D721Med (cell line): ENCODE measurements at places on chromosomes 2 and 18.

- DNase-seq: no peak
Observed at GRCh38 chr2:79820281-79820680, 307.4 kb downstream of the CTNNA2 start.

DNA sequence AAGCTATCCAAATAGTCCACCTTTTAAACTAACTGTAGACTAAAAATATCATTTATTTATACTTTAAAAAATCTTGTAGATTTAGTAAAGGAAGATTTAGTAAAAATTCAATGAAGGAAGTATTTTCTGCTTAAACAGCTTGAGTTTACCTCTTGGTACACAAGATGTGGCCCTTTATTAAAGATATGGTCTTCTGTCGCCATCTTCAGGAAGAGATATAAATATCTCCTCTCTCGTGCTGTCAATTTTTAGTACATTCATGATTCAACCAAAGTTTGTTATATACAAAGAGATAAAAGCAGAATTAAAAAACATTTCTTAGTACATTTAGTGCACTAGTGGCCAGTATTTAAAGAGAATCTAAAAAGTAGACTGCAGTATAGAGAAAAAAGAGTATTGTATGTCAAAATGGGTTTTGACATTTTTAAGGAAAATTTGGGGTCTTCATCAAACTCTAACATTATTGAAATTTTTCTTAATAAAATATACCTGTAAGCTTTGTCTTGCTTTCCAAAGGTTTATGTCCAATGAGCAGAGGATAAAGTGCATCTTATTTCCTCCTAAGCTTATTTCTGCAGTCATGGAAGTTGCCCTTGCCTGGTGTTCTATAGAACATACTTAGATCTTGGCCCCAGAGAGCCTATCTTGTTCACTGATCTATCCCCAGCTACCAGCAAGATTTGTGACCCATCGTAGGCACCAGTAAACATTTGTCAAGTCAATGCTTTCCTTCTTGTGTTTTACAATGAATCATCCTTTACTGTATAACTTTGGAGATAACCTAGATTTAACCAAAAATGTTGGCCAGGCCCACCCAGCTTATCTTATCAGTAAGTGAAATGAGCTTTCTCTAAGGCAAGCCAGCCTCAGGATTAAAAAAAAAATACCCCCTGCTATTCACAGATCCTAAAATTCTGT lies 18.5 kb upstream of the EML6 start:
- no peak for DNase-seq

GRCh38 chr18:68724021-68724420 lies 9.1 kb upstream of the TMX3 start:
- DNase-seq: no peak

GRCh38 chr18:21284540-21284939 lies 42.5 kb downstream of the GREB1L start:
- no peak for DNase-seq

DNA sequence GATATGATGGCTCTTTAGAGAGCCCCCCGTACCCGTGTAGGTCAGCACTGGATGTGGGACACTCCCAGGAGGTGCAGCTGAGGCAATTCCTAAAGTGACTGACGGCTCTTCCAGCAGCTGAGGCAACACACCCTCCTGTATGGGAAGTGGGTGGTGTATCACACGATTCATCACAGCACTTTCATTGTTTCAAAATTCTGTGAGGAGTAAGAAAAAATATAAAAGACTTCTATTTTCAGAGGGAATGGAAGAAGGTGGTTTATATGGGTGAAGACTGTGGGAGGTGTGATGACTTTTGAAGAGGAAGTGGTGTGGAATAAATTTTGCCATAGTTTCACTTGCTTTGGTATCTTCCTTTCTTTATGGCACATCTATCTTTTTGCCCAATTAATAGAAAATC lies 22.3 kb downstream of the QPCT start:
- DNase-seq: no peak

DNA sequence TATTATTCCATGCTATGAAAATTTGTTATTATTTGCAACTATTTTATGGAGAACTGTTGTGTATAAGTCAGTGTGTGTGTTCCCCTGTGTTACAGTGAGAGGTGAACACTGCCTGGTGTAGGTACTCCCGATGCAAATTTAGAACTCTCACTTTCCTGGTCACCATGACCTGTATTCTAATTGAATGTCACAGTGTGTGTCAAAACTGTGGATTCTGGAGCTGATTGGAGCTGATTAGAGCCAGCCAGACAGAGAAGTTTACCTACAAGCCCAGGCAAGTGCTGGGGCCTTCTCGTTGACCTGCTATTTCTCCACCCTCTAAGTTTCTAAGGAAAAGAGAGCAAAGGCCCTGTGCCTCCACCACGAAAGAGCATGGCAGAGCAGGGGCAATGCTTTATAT lies 216.0 kb downstream of the NYAP2 start:
- no peak for DNase-seq

DNA sequence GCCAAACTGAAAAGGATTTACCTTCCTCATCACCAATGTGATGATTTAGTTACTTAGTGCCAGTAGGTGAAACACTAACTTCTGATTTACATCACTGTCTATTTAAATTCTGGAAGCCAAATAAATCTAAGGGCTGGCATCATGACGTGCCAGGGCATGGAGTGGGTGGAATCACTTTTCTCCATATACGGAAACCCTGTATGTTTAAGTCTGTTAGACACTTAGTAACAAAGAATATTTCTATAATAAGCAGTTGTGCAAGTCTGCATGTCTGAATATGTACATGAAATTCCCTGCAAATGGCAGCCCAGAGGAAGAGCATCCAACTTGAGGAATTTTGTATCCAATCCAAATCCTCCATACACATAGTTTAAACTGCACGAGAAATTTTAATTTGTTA lies 243.1 kb upstream of the SMAD7 start:
- DNase-seq: no peak

- DNase-seq: no peak
Observed at GRCh38 chr2:216658757-216659156, 25.5 kb downstream of the IGFBP2 start.

DNA sequence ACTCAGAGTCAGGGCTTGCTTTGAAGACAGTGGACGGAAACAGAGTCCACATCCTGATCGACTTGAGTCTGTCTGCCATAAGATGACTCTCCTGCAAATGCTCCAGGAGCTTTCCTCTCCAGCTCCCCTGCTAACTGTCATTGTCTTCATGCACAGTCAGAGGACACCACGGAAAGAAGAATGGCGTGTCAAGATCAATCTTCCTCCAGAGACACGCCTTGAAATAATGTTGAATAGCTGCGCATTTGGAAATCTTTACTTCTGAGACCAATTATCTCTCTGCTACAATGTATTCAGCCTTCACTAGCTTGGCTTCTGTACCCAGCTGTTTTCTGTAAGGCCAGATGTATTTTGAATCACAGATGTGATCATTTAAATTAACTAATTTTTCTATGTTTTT lies 457.2 kb downstream of the CDH2 start:
- no peak for DNase-seq

DNA sequence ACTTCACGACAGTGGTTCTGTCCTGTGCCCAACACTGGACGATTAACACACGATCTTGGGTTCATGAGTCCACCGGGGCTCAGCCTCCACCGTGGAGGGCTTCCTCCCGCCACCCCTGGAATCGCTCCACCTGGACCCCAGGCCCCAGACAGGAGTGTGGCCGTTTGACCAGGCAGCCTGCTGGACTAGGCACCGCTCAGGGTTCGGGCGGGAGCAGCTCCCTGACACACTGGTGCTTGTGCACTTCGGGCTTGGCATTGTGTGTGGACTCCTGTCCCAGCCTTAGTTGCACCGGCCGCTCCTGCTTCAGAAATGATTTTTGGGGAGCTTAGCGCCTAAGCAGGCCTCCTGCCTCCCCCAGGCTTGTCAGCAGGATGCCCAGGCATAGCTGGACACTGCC lies 617.4 kb upstream of the SALL3 start:
- no peak for DNase-seq

GRCh38 chr2:161078211-161078539 lies 82.1 kb upstream of the TANK start:
- no peak for DNase-seq

DNA sequence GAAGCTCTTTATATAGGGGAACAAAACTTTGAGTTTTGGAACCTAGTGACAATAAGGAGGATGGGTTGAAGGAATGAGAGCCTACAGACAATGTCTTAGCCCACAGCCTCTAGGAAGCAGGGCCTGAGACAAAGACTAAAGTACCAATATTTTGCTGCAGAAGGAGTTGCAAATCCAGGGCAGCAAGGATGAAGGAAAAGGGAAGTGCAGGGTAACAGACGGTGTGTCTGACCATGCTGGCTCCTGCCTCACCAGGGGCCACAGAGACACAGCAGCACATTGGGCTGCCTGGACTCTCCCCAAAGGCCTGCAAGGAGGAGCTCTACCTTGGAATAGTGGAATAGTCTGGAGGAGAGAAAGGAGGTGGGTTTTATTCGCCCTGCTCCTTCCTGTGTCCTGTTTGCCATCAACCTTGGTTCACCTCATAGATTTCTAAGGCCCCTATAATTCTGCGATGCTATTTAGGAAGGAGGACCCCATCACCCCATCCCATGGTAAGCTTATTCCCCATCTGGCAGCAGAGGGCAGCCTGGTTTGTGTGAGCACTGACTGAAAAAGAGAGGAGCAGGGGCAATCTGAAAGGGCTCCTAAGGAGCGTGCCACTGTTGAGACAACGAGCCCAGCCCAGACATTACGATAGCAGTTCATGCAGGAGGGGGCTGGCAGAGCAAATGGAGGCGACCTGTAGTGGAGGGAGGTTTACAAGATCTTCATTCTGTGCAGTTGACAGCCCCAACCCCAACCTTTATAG lies 143.4 kb downstream of the MGAT5 start:
- no peak for DNase-seq

DNA sequence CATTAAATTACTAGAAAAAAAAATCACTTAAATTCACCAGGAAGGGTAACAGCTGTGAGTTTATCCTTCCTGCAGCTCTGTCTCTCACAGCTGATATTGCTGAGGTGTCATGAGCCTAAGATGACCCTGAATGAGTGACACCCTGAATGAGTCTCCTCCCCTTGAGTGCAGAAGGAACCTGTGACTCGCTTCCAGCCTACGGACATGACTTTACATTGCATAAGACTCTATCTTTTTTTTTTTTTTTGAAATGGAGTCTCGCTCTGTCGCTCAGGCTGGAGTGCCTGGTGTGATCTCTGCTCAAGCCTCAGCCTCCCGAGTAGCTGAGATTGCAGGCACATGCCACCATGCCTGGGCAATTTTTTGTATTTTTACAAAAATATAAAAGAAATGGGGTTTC lies 14.1 kb downstream of the MRO start:
- DNase-seq: no peak

GRCh38 chr2:120677696-120678247 lies 57.9 kb upstream of the GLI2 start:
- no peak for DNase-seq

GRCh38 chr18:50284255-50284885 lies 3.0 kb upstream of the MBD1 start:
- no peak for DNase-seq

GRCh38 chr2:184685999-184686841 lies 87.9 kb downstream of the ZNF804A start:
- DNase-seq: no peak

- DNase-seq: no peak
Observed at GRCh38 chr2:159614534-159615366, 1.6 kb downstream of the BAZ2B start.

GRCh38 chr2:222561151-222561550 lies 94.7 kb downstream of the FARSB start:
- no peak for DNase-seq

DNA sequence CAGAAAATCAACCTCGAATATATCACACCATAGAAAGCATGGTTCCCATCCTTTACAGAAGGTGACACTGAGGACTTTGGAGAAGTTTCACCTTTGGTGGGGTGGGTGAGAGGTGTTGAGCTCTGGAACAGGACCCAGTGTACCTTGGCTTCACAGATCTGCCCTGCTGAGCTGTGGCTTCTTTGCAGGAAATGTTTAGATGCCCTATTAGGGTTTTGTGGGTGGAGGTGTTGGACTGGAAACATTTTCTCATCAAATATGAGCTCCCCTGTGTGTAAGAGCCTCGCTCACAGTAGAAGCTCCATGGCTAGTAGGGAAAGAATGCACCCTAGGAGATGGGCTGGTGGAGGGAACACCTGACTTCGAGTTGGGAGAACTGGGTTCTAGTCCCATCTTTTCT lies 55.6 kb downstream of the RPL37A start:
- no peak for DNase-seq

GRCh38 chr2:118340103-118340502 lies 251.8 kb downstream of the INSIG2 start:
- DNase-seq: no peak

DNA sequence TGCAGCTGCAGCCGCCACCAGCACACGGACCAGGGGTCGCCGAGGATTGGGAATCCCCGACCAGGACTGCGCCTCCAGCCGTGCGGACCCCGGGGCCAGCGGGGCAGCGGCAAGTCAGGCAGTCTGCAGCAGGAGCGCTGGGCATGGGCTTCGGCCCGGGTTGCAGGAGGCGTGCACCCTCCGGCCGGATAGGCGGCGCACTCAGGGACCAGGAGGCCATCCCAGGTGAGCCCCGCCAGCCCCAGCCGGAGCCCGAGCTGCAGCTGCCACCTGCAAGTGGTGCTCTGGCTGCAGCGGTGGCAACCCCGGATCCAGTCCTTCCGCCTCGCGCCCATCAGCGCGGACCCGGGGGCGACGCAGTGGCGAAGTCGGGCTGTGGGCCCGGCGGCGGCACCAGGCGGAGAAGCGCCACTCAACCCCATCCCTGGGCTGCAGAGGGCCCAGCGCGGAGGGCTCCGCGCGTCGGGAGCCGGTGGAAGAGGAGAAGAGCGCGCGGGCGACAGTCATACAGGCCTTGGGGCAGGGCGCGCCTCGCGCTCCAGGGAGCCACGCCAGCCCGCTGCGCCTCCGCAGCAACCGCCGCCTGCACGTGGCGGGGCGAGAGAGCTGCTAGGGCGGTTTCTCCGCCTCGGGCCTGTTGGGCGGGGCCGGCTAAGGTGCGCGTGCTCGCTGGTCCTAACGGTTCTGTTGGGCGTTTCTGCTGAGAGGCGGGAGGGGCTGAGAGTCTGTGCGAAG lies 73.8 kb downstream of the RPIA start:
- DNase-seq: no peak

- DNase-seq: no peak
Observed at GRCh38 chr18:40168026-40168425, 1787.0 kb upstream of the PIK3C3 start.
